Naive thymus-derived CD8-positive, alpha-beta T cell (primary cell): ENCODE measurements at places on chromosomes 5 and 9.

DNA sequence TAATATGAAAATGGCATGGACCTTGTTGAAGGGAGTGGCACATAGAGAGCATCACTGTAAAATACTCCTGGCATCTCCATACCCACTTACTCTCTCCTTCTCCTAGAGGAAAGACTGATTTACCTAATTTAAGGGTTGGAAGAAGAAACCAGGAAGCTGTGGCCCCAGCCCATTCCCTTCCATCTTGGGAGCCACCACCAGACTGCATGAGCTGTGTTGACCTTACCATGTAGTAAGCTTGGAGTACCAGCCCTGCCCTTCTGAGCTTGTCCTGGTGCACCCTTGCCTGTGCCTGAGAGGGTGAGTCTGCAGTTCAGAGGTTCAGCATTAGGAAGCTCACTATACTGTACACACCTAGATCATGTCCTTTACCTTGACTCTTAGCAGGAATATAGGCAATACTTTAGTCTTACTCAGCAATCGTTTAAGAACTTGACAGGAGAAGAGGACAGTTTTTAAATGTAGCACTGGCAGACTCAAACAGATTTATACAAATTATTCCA is 35.7 kb upstream of the HMGCS1 start:
- no peak for DNase-seq

DNA sequence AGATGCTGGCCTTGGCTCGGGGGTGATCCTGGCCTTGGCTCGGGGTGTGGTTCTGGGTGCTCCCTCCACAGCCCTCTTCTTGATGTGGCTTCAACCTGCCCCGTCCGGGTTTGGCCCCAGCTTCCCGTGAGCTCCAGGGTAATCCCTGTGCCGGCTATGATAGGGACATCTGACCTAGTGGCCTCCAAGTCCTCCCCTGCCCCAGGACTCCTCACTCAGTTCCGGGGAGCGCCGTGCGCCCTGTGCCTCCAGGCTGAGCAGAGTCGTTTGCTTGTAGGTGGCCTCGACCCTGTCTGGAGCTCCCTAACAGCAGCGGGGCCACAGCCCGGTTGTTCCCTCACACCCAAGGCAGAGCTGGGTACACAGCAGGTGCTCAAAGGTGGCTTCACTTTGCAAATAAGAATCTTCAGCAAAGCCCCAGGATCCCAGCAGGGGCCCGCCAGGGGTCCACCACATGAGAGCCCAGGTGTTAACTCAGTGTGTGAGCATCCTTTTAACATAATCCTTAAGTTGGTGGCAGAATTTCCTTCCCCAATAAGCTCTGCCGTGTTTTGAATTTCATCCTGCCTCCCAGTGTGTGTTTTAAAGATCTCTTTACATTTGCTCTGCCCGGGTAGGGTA is 32.3 kb upstream of the CEP72 start:
- no peak for DNase-seq

GRCh38 chr9:7286101-7286500 is 513.5 kb downstream of the DMAC1 start:
- DNase-seq = no peak

- DNase-seq = no peak
Measured at GRCh38 chr5:90866333-90866732, 307.7 kb downstream of the ADGRV1 start.

- no peak for DNase-seq
Measured at GRCh38 chr5:120779674-120780073, 315.6 kb downstream of the PRR16 start.

- peak; percentile 63 for DNase-seq
Measured at GRCh38 chr9:35903049-35903448, 3.0 kb upstream of the HRCT1 start.

DNA sequence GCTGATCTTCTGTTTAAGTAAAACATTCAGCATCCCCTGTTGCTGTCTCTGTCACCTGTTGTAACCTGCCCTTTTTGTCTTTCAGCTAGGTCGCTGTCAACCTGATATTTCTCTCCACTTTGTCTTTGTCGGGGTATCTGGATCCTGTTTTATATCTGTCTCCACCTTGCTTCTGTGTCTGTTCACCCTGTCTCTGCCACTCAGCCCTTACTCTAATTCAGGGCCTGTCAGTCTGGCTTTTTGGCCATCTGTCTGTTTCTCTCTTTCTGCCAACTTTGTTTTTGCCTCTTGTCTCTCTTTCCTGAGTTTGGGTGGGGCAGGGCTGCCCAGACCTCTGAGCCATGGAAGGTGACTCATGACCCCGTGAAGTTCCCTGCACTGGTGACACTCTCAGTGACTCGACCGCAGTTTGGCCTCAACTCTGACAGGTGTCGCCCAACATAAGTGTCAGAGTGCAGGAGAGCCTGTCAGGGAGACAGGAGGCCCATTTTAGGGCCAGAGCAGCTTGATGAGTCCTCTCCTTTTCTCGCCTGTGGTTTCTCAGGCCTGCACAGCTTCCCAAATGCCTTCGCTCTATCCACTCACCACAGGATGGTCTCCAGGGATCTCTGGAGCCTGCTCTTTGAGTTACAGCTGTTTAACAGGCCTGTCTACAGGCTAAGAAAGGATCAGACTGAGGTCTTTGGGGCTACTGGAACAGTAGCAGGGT is 868 bp downstream of the ZBTB43 start:
- peak; percentile 36 for DNase-seq

DNA sequence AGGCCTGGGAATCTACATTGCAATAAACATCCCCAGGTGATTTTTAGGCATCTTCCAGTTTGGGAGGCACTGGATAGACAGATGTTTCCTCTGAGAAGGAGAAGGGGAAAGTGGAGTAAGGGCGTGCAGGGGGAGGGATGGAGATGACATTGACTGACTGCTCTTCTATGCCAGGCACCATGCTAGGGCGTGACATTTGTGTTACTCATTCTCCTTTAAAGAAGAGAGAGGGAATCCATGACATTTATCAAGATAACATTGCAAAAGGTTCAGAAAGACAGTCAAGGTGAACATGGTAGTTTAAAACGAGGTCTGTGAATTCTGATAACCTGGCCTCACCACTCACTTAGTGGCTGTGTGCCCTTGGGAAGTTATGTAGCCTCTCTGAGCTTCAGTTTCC is 35.8 kb downstream of the FGF1 start:
- no peak for DNase-seq

DNA sequence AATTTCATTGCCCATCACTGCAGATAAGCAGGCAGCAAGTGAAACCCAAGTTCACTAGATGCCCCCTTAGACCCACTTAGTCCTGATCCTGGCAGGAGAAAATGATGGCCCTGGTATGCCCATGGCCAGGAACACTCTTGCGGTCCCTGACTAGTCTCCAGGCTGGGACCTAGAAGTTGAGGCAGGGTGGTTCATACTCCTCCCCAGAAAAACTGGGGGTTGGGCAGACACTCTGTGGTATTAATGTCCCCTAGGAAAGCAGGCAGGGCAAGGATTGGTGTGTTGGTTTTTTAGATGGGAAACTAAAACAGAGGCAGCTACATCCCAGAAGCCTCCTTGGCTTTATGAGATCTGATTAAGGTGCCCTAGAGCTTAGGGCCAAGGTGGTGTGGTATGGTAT is 13.1 kb downstream of the LHX6 start:
- DNase-seq = no peak

- DNase-seq = no peak
Measured at GRCh38 chr5:14040542-14040941, 96.1 kb upstream of the DNAH5 start.

GRCh38 chr5:35338157-35338453 is 107.8 kb upstream of the PRLR start:
- no peak for DNase-seq

GRCh38 chr9:110573305-110573704 is 6.2 kb downstream of the SVEP1 start:
- no peak for DNase-seq

GRCh38 chr9:22838266-22838665 is 391.6 kb downstream of the DMRTA1 start:
- DNase-seq = no peak
